ENCODE measurements at places on chromosomes 4 and X.

DNA sequence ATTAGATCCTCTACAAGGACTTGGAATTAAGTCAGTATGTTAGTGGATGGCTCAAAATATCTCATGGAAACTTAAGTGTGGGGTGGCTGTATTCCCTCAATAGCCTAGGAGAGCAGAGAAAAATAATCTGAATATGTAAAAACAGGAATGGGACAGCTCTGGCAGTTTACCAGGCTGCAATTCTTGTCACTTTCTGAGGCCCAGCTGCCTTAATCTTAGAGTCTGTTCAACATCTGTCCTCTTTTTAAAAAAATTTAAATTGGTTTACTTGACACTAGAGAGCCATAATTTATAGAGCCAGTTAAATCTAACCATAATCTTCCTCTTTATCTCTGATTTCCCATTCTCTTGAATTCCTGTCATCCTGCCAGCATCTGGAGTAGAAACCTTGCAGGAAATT lies 109.2 kb upstream of the CXCL13 start:
- no peak for DNase-seq

- DNase-seq = no peak
Measured at GRCh38 chr4:14952352-14952751, 49.9 kb upstream of the CPEB2 start.

DNA sequence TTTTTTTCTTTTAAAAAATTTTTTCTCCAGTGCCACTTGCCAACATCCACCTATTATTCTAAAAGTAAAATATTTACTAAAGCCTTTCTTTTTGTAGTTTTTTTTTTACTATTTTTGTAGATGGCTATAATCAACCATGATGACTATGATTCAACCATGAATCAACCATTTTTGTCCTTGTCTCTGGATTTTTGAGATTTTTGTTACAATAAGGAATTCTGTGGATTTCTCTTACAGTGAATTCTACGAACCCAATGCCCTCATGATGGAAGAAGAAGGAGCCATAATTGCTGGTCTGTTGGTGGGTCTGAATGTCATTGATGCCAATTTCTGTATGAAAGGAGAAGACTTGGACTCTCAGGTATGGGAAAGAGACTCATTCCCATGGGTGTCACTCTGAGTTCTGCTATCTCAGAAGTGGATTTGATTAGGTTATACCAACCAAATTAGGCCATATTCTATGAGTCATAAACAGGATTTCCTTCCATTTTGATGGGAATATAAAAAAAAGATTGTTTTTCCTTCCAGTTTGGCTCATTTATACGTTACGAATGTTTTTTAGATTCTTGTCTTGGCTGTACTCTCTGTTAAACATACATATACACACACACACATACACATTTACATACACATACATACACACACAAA lies 46.7 kb downstream of the RUFY3 start:
- DNase-seq = no peak

- DNase-seq = no peak
Measured at GRCh38 chrX:38656350-38656915, 95.1 kb downstream of the TSPAN7 start.

DNA sequence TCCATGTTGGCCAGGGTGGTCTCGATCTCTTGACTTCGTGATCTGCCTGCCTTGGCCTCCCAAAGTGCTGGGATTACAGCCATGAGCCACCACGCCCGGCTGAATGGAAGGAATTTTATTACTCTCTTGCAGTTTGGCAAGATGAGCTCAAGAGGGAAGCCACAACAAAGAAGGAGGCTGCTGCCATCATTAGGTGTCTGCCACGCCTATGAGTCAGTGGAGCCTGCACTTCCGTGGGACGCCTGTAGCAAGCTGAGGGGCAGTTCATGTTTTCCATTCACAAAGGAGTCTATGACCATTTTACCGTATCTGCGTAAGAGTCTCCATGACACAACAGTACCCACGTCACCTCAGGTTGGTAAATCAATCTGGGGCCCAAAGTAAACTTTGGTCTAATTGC lies 51.2 kb upstream of the CHRNA9 start:
- DNase-seq = no peak

GRCh38 chr4:30882443-30882842 lies 162.3 kb downstream of the PCDH7 start:
- DNase-seq = no peak
